Caco-2 (cell line): ENCODE measurements at places on chromosomes 7 and 10. TPM values are rescaled to one million over a fixed set of nuclear protein-coding genes. Genes with fewer than 3 reads are reported as not detected.

The ACHE gene
- total RNA-seq, result 16.5 and 19.0 TPM in 2 replicates

The PGAM2 gene
- not detected in 2 replicates for total RNA-seq

The NEUROG3 gene
- total RNA-seq, result not detected in 2 replicates

- DNase-seq, result no peak
Observed at GRCh38 chr10:103547391-103547946, 54.0 kb downstream of the NEURL1 start.

DNA sequence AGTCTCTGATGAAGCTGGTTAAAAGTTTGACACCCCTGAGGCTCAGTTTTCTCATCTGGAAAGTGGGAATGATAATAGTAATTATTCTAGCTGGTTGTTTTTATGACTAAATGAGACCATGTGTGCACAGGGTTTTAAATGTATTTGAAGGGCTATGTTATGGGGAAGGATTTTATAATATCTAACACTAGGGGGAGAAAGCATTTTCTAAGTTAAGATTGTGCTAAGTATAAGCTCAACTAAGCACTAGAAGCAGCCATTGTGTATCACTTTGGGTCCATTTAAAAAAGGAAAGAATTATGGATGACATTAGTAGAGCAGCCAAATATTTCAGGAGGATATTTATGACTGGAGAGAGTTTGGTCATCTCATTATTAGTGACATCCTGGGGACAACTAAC lies 49.5 kb upstream of the CREB5 start:
- no peak for DNase-seq

GRCh38 chr10:8876171-8876570 lies 821.7 kb downstream of the GATA3 start:
- DNase-seq, result no peak

GRCh38 chr7:155839461-155839860 lies 27.2 kb upstream of the SHH start:
- peak; percentile 0 for DNase-seq

DNA sequence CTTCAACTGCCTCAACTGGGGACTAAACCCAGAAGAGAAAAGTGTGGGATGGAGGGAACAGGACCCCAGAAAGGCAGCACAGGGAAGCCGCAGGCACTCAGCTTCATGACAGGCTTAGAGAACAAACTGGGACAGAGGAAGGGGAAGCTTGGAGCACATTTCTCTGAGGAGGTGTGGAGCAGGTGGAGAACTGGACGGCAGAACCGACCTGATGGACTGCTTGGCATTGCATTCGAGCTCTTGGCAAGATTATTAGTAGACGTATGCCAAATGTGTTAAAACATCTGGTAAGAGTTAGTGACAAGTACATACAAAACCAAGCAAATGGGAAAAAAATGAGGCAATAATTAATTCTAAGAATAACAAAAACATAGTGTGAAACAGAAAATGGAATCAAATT lies 335.7 kb downstream of the SFMBT2 start:
- no peak for DNase-seq

GRCh38 chr7:45978731-45979211 lies 57.7 kb upstream of the IGFBP3 start:
- DNase-seq, result no peak
